Fibroblast of villous mesenchyme (primary cell): ENCODE measurements at places on chromosomes 3 and 15. TPM values are rescaled to one million over a fixed set of nuclear protein-coding genes. Genes with fewer than 3 reads are reported as not detected.
A peak's percentile ranks its signal among the peaks of the same experiment; 100 is the strongest.

WWTR1 gene
- total RNA-seq = 37.6 and 47.7 TPM in 2 replicates

DNA sequence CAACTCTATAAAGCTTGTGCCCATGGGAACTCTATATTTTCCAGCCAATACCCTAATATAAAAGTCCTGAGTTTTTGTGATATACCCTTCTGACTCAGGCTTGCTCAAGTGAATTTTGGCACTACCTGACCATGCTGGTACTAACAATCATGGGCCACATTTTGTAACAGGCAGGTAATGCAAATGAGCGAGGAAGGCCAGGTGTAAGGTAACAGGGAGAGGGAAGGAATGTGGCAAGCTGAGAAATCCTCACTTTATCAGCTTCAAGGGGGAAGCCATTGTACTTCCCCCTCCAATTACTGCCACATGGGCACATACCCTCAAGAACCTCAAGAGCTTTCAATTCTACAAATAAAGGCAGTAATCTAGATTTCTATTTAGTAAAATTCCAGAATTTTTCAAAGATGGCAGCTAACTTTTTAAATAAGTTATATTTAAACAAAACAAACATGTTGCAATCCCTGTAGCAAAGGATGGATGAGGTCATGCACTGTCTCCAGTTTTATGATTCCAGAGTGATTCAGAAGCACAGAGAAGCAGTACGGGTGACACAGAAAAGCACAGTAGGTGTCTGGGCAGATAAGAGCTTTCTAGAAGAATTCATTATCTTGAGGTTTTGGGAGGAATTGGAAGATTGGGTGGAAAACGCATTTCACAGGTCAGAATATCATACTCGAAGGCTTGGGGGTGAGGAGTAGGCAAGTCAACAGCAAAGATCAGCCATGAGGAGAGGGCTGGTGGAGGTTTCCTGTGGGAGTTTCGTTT, 87.6 kb downstream of the FOXP1 start:
- peak; percentile 92 for DNase-seq

SLC22A13 gene
- 0.32 and 0.43 TPM in 2 replicates for total RNA-seq

FSIP1 gene
- total RNA-seq = 0.97 and 2.6 TPM in 2 replicates

DNA sequence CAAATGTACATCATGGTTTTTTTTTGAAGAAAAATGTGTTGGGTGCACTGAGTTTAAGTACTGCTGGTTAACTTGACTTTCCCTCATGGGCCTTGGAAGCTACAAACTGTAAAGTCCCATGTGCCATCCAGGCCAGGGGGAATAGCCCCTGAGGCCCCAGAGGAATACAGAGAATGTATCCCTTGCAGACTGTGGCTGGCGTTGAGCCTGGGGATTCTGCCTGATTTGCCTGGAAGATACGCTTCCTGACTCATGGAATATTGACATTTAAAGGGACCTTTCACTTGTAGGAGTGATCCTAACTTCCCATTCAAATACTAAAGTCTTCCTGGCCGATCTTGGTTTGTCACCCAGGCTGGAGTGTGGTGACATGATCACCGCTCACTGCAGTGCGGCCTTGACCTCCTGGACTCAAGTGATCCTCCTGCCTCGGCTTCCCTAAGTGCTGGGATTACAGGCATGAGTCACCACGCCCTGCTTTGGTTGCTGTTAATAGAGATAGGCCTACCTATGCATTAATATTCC, 42.0 kb downstream of the ADAMTSL3 start:
- no peak for DNase-seq

DNA sequence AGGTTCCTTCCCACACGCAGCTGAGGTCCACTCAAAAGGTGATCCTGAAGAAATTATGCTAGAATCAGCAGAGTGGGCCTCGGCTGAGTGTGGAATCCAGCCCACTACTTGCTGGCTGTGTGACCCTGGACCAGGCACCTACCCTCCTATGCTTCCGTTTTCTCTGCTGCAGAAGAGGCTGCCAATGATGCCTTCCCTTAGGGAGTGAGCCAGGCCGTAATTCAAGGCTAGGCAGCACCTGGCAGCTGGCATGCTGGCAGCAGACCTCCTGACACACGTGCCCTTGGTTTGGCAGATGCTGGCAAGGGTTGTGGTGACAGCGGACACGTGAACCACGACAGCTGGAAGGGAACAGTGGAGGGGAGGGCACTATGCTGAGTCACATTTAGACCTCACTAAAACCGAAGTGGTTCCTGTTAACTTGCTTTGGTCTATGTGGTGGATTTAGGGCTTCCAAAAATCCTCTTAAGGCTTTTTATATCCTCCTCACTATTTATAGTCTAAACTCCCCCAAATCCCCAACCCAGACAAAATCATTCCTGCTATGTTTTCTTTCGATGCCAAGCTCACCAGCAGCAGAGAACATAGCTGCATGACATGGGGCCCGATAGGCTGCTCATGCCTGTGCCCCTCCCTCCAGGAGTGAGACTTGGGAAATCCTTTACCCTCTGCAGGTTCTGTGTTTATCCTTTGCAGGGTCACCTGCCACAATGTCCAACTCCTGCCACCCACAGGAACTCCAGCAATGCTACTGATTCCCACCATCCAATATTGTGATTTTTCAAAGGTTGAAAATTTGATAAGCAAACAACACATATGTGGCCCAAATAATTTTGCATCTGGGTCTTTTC, 10.6 kb upstream of the PCSK6 start:
- peak; percentile 35 for DNase-seq

DNA sequence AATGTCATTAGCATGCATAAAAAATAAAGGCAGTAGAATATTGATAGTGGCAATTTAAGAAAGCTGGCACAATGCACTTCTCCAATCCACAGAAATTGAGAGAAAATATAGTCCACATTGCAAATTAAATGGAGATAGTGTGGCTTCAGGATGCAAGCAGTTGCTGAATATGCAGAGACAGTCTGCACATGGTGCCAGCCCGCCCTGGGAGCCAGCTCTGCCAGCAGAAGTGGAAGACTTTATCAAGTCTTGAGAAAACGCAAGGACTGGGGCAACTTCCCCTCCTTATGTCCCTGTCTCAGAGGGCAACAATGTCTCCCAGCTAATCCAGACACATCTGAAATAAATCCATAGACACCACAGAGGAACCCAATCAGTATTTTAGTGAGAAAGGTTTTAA, 57.2 kb downstream of the MB21D2 start:
- no peak for DNase-seq

DNA sequence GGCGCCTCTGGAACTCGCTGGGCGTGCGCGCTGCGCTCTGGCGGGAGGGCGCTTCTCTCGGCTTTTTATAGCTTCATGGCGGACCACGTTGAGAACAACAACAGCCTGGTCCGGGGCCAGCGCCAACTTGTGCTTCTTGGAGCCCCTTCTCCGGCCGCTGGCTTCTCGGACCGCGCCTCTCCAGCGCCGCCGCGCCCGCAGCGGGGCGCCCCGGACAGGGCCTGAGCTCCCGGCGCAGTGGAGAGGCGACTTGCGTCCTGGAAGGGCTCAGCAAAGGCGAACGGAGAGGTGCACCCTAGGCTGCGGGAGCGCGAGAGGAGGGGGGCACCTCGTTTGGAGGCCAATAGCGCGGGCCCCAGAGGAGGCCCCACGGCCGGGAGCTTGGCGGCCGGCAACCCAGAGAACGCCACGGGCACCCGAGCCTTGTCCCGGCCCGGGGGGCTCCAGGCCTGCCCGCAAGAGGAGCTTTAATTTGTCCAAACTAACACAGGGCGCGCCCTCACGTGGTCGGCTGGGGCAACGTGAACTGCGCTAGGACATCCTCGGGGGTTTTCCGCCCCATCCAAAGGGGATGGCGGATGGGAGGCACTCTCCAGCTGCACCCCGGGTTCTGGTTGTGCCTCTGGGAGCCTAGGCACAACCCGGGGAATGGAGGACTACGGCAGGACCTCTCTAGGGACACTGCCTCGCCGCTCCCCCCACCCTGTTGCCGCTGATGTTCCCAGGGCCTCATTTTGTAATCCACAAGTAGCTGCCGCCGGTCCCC, 37.8 kb downstream of the HMCES start:
- DNase-seq = peak; percentile 82

ATP13A4 gene
- total RNA-seq = not detected in 2 replicates

GRCh38 chr15:91909574-91909973, 56.1 kb downstream of the SLCO3A1 start:
- DNase-seq = no peak

UBAP1L gene
- 1.7 and 2.3 TPM in 2 replicates for total RNA-seq

DNA sequence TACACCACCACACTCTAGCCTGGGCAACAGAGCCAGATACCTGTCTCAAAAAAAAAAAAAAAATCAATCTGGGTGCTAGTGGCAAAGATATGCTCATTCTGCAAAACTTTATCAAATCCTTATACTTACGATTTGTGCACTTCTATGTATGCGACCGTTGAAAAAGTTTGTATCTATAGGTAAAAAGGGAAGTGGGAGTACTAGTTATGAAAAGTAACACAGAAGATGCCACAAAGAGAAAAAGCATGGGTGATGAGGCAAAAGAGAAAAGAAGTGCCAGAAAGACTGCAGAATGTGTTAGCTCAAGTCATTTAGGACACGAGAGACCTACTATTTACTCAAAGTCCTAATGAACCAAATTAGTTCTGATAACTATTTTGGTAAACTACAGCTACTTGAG, 407.8 kb downstream of the SHQ1 start:
- no peak for DNase-seq

DNA sequence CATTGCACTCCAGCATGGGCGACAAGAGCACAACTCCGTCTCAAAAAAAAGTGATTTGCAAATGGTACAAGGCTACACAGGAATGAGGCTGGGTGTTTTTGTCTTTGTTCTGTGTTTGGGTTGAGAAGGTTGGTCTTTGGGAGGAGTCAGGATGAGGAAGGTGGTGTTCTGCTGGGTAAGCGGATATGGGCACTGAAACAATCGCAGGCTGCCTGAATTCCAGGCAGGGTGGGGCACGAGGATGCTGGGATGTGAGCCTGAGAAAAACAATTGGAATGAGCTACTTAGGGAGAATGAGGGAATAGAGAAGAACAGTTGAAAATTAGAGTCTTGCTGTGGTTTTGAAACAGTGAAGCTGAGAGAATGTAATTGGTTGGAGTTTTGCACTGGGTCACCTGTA, 51.6 kb downstream of the ZBTB38 start:
- no peak for DNase-seq

ZNF620 gene
- total RNA-seq = 0.86 and 0.97 TPM in 2 replicates
